Parietal lobe (tissue), 2 donors: ENCODE measurements at places on chromosomes 6 and 20. TPM values are rescaled to one million over a fixed set of nuclear protein-coding genes. Genes with fewer than 3 reads are reported as not detected.

The C20orf144 gene
- total RNA-seq, result 0.31 TPM

The SNAP25 gene
- total RNA-seq, result 100 TPM

The CCN2 gene
- total RNA-seq, result 5.6 TPM

The LHFPL5 gene
- 1.6 TPM for total RNA-seq

The BNIP5 gene
- total RNA-seq, result not detected

The STMND1 gene
- total RNA-seq, result not detected

The CD83 gene
- 19.7 TPM for total RNA-seq
